ENCODE measurements at places on chromosomes 5 and 9.

GRCh38 chr9:113886026-113886369 is 9.9 kb downstream of the ZNF618 start:
- no peak for DNase-seq

DNA sequence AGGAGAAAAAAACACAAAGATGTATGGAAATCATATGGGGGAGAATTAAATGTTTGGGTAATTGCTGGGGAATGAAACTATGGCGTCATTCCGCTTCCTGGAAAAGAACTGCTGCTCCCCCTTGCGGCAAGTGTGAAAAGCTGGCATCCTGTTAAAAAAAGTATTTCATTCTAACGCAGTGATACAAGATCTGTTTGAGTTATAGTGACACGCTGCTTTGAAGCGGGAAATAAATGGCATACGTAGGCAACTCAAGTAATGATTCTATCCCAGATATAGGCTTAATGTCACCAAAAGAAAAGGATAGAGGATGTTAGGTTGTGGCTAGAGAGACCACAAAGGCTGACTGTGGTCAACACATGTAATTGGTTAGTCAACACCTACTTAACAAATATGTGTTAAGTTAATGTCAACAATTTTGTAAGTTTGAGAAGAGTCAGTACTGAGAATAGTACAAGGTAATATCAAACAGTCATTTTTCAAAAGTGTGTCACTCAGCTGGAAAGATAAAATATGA is 70.2 kb upstream of the ALDH1A1 start:
- peak; percentile 33 for DNase-seq

- DNase-seq: no peak
These were observed 20.0 kb upstream of the GCNT1 start for GRCh38 chr9:76438841-76439588.

GRCh38 chr9:126985870-126986498 is 71.4 kb downstream of the RALGPS1 start:
- DNase-seq: no peak

DNA sequence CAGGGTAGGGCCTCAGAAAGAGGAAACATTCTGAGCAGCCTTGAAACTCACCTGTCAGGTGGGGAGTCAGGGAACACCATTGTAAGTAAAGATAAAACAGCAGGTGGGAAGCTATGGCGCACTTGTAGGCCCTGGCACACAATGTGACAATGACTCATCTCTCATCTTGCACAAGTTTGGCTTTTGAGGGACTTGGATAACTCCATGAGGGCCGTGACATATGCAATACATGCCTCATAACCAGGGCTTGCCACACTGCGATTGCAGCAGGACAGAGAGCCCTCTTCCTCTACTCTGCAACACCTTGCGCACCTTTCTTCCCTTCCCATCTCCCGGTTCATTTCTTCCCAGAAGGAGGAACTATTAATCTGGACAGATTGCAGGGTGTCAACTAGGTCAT is 144.9 kb downstream of the CEP120 start:
- no peak for DNase-seq

GRCh38 chr5:79971156-79971555 is 19.9 kb downstream of the MTX3 start:
- no peak for DNase-seq

- DNase-seq: no peak
These were observed 323.9 kb upstream of the PTGER4 start for GRCh38 chr5:40355846-40356245.

GRCh38 chr5:146151970-146152369 is 30.5 kb downstream of the LARS1 start:
- no peak for DNase-seq

GRCh38 chr9:123034881-123035510 is 1.5 kb downstream of the GPR21 start:
- no peak for DNase-seq

- no peak for DNase-seq
These were observed 50.7 kb upstream of the GRHPR start for GRCh38 chr9:37371565-37372464.

DNA sequence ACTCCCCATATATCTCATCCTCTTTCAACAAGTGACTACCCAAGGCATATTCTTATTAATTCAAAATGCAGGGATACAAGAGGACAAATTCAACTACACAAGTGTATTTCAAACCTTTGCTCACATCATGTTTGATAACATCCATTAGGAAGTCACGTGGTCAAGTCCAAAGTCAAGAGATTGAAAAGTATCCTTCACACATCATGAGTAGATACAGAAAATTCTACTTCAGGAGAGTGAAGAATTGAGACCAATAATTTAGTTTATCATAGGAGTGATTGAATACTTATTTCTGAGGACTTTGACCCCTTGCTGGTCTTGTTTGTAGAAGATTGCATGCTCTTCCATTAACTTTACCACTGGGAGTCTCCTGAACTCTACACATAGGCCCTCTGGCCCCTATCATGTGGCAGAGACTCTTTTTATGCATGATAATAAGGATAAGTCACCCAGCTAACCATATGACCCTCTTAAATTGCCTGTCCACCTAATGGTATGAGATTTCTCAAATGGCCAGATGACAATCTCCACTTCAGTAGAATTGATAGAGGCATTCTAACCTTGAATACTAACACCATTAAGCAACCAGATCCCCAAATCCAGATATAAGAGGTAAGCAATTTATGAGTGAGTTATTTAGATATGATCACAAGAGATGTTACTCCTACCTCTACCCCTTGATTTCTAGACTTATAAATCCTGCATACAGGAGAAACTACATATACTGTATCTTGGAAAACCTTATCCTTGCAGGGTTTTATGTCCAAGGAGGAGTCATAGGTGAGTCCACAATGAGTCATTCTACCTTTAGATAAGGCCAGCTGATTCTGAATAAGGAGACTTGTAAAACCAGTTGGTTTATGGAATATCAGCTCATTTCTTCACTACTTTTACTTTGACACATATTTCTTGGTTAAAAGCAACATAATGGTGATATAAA is 26.6 kb upstream of the SLC46A2 start:
- no peak for DNase-seq

DNA sequence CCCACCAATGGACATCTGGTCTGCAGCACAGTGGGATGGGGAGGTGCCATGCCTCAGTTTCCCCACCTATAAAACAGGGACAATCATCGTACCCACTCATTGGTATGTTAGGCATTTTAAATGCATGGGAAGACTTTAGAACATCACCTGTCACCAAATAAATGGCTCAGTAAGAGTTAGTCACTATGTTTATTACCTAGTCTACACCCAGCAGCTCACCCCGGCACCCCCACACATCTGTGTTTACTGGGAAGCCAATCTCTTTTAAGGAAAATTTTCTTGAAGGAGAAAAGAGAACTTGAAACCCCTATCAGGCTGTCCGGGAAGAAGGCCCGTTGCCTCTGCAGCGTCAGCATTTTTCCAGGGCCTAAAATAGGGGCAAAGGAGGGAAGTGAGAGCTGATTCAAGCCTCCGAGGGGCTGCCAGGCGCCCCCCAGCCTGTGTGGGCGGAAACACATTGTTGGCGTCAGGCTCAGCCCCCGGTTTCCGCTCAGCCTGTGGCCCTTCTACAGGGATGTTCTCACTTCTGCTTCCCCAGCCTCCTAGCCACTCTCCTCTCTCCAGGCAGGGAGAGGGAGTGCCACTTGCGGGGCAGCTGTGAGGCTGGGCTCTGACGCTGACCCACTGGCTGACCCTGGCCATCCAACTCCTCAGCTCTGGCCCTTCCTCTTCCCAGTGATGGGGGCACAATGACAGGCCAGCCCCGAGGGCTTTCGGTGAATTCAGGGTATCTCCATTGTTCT is 4.6 kb downstream of the CSF1R start:
- DNase-seq: no peak

DNA sequence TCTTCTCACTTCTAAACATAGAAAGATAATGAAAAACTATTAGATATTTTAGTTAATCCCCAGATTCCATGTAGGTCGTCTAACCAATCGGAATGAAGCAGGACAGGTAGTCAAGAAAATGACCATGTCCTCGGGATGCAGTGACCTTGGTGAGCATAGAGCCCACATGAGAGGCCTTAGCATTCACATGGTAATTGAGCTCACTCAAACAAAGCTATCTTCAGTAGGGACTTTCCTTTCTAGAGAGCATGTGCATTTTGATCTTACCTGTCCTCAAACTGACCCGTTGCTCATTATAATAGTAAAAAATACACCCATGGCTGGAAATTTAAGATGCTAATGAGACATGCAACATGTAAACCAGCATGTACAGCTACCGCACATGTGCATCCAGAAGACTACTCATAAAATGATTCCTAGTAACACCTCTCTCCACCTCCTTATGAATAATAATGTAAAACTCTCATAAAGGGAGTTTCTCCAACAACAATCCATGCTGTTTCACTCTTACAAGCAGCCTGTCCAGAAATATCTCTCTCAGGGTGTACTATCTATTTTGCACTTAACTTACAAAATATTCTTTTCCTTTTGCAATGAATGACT is 274.0 kb upstream of the CDH9 start:
- DNase-seq: no peak

- peak; percentile 43 for DNase-seq
These were observed 145.3 kb upstream of the SMARCA2 start for GRCh38 chr9:1869843-1870242.

- DNase-seq: no peak
These were observed 326.9 kb downstream of the SPOCK1 start for GRCh38 chr5:137172258-137172657.

Data from WERI-Rb-1 (cell line).